ENCODE measurements at places on chromosomes 3 and 15. TPM values are rescaled to one million over a fixed set of nuclear protein-coding genes. Genes with fewer than 3 reads are reported as not detected.

The ALPK3 gene
- 35.9 TPM for total RNA-seq

The GOLGA6L4 gene
- 0.66 TPM for total RNA-seq

The STXBP5L gene
- total RNA-seq = under 0.01 TPM

The HYAL1 gene
- total RNA-seq = 1.3 TPM

The MRAS gene
- 44.0 TPM for total RNA-seq

The LTK gene
- 9.4 TPM for total RNA-seq

The CAPN3 gene
- total RNA-seq = 207 TPM

The PLSCR1 gene
- total RNA-seq = 19.0 TPM

- peak; percentile 67 for DNase-seq
Measured at GRCh38 chr15:69697916-69698315, 245.3 kb downstream of the RPLP1 start.

DNA sequence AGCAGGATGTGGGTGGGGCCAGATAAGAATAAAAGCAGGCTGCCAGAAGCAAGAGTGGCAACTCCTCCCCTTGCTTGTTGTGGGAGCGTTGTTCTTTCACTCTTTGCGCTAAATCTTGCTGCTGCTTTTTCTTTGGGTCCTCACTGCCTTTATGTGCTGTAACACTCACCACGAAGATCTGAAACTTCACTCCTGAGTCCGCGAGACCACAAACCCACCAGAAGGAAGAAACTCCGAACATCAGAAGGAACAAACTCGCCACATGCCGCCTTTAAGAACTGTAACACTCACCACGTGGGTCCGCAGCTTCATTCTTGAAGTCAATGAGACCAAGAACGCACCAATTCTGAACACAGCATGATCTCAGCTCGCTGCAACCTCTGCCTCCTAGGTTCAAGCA is 72.9 kb downstream of the IL12A start:
- DNase-seq = no peak

DNA sequence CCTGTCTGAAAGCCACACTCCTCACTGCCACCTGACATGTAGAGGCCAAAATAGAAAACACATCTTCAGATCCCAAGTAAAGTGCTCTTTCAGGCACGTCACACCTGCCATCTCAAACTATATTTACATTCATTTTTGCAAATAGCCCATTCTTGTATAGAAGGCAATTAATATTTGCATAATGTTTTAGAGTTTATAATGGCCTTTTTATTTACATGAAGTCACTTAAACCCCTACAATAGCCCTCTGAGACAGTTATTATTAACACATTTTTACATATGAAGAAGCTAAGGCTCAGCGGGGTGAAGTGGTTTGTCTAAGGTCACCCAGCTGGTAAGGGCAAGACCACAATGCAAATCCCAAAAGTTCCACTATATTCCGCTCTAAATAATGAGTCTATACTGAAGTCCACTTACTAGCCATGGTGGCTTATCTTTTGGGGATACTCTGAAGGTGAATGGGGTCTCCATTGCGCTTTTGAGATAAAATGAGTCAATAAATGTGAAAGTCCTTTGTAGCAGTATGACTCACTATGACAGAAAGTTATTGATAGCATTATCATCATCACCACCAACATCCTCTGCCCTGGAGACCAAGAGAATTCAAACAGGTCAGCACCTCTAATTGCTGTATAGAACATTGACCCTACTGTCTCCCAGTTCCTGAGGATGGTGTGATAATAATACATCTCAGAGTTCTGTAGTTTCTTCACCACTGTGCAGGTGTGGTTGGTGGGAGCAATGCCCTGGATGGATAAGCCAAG is 155.9 kb upstream of the BCL6 start:
- no peak for DNase-seq

- no peak for DNase-seq
Measured at GRCh38 chr3:190124067-190124466, 3.4 kb upstream of the P3H2 start.

- DNase-seq = no peak
Measured at GRCh38 chr3:129033633-129034321, 26.8 kb upstream of the GP9 start.

- DNase-seq = no peak
Measured at GRCh38 chr3:52880047-52880446, 17.3 kb downstream of the STIMATE start.

- DNase-seq = no peak
Measured at GRCh38 chr3:47411696-47412452, 31.1 kb downstream of the PTPN23 start.

DNA sequence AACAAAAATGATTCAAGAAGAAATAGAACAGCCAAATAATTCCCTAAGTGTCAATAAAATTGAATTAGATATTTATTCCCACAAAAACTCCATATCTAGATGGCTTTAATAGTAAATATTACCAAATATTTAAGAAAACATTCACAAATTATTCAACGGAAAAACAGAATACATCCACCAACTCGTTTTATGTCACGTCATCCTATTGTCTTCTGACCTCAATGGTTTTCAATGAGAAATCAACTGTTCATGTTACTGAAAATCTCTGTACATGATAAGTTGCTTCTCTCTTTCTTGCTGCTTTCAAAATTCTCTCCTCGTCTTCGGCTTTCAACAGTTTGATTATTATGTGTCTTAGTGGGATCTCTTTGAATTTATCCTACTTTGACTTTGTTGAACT is 17.1 kb upstream of the FBXL2 start:
- DNase-seq = no peak

GRCh38 chr3:28243424-28244106 is 2.1 kb downstream of the CMC1 start:
- no peak for DNase-seq

GRCh38 chr15:90200534-90201129 is 498 bp upstream of the SEMA4B start:
- DNase-seq = no peak

- no peak for DNase-seq
Measured at GRCh38 chr15:83178869-83179325, 28.7 kb downstream of the HDGFL3 start.

GRCh38 chr3:48398701-48399386 is 26.8 kb downstream of the FBXW12 start:
- DNase-seq = no peak

DNA sequence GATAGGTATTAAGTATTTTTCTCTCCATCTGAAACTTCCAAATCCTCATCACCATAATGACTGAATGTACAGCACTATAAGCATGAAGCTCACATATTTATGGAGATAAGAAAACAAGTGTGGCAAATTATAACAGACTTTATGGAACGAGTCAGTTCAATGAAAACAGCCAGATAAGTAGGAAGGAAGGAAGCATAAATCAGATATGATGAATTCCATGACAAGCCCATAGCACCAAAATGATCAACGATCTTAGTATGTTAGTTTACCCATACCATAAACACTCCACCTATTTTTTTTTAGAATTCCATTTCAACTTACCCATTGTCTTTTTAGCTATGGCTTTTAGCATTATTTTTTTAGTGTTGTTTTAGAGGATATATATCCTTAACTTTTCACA is 169.5 kb downstream of the TNIK start:
- no peak for DNase-seq

GRCh38 chr3:194123726-194124125 is 12.2 kb upstream of the HES1 start:
- DNase-seq = no peak

GRCh38 chr3:171591070-171591469 is 130.9 kb upstream of the TNIK start:
- no peak for DNase-seq

GRCh38 chr15:44883199-44883877 is 73.1 kb upstream of the TERB2 start:
- DNase-seq = no peak

DNA sequence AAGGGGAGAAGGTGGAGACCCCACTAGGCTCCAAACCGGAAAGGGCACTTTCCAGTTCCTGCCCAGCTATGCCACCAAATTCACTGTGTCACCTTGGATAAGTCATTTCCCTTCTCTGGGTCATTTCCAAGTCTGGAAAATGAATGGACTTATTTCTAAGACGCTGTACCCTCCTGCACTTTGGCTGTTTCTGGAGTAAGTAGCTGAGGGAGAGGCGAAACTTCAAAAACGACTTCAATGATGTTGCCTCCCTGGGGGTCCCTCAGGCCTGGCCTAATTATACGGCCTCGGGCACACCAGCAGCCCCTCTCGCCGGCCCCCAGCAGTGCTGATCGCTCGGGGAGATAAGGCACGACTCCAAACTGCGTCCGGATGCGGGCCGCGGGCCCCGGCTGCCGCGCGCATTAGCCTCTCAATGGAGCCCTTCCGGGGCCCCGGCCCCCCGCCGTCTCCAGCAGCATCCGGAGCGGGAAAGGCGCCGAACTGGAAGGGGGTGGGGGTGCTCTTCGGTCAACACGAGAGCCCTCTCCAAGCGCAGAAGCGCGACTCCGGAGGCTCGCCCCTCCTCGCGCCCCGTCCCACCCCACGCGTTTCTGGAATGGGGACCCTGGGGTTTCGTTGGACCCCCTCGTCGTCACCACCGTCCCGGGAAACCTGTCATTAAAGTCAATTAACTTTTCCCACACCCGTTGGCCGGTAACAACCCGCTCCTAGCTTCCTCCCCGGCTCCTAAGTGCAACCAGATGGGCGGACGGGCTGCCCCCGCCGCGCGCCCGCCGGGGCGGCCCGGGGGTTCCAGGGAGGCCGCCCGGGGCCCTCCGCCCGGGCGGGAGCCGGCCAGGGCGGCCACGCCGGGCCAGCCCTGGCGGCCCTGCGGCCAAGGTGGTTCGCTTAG is 4.8 kb downstream of the HES1 start:
- peak; percentile 92 for DNase-seq

GRCh38 chr3:129783470-129783869 is 110.0 kb downstream of the TMCC1 start:
- no peak for DNase-seq

GRCh38 chr15:29612701-29613100 is 209.6 kb downstream of the TJP1 start:
- DNase-seq = no peak

GRCh38 chr3:177590826-177591225 is 393.5 kb upstream of the TBL1XR1 start:
- no peak for DNase-seq
